Naive thymus-derived CD8-positive, alpha-beta T cell (primary cell): ENCODE measurements at places on chromosomes 6 and 20.

GRCh38 chr6:153553627-153554026 lies 422.5 kb upstream of the RGS17 start:
- DNase-seq: no peak
- no peak overlapping the region for H3K4me3 ChIP-seq
- H3K27ac ChIP-seq: no peak overlapping the region
- H3K4me1 ChIP-seq: no peaks in the 10 kb centered on the region
- H3K36me3 ChIP-seq: no peaks in the 10 kb centered on the region

DNA sequence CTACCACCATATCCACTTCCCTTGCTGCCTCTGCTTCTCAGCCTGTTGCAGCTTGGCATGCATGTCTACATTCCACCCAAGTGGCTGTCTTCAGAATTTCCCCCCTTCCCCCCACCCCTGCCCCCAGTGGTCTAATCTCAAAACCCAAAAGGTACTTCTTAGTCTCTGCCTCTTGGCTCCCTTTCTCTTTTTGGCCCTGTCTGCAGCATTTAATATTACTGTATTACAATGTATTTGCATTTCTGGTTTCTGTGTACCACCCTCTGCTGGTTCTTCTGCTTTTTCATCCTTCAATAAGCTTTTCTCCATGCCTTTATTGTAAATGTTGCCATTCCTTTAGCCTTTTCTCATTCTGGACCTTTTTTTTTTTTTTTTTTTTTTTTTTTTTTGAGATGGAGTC lies 43.0 kb downstream of the RPRD1B start:
- H3K4me3 ChIP-seq: no peak overlapping the region
- peaks cover 33% of the 10 kb centered on the region for H3K36me3 ChIP-seq
- DNase-seq: no peak
- H3K27ac ChIP-seq: no peak overlapping the region
- peaks cover 54% of the 10 kb centered on the region for H3K4me1 ChIP-seq

GRCh38 chr6:140670021-140670420 lies 1295.6 kb upstream of the CITED2 start:
- no peaks in the 10 kb centered on the region for H3K4me1 ChIP-seq
- no peak overlapping the region for H3K27ac ChIP-seq
- no peaks in the 10 kb centered on the region for H3K27me3 ChIP-seq
- H3K4me3 ChIP-seq: no peak overlapping the region
- no peak for DNase-seq

GRCh38 chr6:44004136-44004535 lies 123.1 kb downstream of the MRPL14 start:
- H3K27me3 ChIP-seq: peaks cover 23% of the 10 kb centered on the region
- peaks cover 10% of the 10 kb centered on the region for H3K4me1 ChIP-seq

- DNase-seq: no peak
- no peaks in the 10 kb centered on the region for H3K27me3 ChIP-seq
- no peaks in the 10 kb centered on the region for H3K4me1 ChIP-seq
- H3K4me3 ChIP-seq: no peak overlapping the region
- no peak overlapping the region for H3K27ac ChIP-seq
Measured at GRCh38 chr20:7967199-7967844, 27.1 kb upstream of the HAO1 start.

GRCh38 chr6:93679836-93680235 lies 260.5 kb upstream of the EPHA7 start:
- H3K36me3 ChIP-seq: no peaks in the 10 kb centered on the region
- H3K27ac ChIP-seq: no peak overlapping the region
- H3K27me3 ChIP-seq: no peaks in the 10 kb centered on the region
- no peak overlapping the region for H3K4me3 ChIP-seq

GRCh38 chr20:53752971-53753879 lies 159.6 kb upstream of the ZNF217 start:
- peak overlapping the region; percentile 34 for H3K4me3 ChIP-seq
- H3K27me3 ChIP-seq: no peaks in the 10 kb centered on the region
- H3K4me1 ChIP-seq: peaks cover 31% of the 10 kb centered on the region
- H3K36me3 ChIP-seq: no peaks in the 10 kb centered on the region
